ENCODE measurements at places on chromosomes 11 and 22. TPM values are rescaled to one million over a fixed set of nuclear protein-coding genes. Genes with fewer than 3 reads are reported as not detected.

- no peak for DNase-seq
Observed at GRCh38 chr11:1889224-1889930, 2.3 kb downstream of the PRR33 start.

GRCh38 chr11:119810478-119811232, 81.7 kb upstream of the NECTIN1 start:
- no peak for DNase-seq

- DNase-seq, result no peak
Observed at GRCh38 chr11:109308551-109308950, 113.4 kb upstream of the C11orf87 start.

DNA sequence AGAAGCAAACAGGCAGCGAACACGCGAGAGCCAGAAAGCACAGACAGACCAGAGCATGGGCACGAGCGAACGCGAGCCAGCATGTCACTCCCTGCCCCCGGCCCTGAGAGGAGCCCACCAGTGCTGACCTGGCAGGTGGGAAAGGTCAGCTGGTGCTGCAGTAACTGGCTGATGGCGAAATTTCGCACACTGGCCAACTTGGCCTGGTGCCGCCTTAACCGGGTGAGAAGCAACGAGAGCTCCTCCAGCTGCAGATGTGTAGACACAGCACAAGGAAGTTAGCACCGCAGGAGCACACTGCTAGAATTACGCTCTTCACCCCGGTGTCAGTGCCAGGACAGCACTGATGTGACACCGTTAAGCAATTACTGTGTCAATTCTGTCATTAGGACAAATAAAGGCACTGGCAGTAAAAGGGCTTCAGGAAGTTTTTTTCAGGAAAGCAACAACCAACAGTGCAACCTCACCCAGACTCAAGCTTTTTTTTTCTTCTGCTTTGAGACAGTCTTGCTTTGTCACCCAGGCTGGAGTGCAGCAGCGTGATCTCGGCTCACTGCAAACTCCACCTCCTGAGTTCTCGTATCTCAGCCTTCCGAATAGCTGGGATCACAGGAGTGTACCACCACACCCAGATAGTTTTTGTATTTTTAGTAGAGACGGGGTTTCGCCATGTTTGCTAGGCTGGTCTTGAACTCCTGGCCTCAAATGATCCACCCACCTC, 76.8 kb downstream of the C11orf58 start:
- DNase-seq, result no peak

Gene SMPD1
- total RNA-seq, result 71.8 TPM

GRCh38 chr22:44245867-44246266, 65.1 kb downstream of the PARVG start:
- no peak for DNase-seq

GRCh38 chr11:1673446-1674172, 23.4 kb upstream of the KRTAP5-6 start:
- DNase-seq, result no peak

DNA sequence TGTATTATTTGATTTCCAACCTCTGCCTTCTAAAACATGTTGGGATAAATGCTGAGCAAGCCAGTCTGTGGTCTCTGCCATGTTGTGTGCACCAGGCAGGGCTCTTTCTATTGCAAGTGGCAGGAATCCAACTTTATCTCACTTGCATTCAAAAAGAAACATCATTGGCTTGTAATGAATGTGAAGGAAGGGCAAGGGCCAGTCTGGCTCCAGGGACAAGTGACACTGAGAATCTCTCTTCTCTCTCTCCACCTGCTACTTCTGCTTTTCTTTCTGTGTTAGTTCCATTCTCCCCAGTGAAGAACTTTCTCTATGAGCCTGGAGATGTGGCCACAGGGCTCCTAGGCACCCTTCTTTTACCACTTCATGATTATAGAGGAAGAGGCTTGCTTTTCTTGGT, 329.9 kb upstream of the NCAM1 start:
- DNase-seq, result no peak

Gene GAS2
- total RNA-seq, result 0.40 TPM

GRCh38 chr11:26860091-26860780, 133.7 kb upstream of the FIBIN start:
- DNase-seq, result no peak

Gene CCDC188
- 1.8 TPM for total RNA-seq

DNA sequence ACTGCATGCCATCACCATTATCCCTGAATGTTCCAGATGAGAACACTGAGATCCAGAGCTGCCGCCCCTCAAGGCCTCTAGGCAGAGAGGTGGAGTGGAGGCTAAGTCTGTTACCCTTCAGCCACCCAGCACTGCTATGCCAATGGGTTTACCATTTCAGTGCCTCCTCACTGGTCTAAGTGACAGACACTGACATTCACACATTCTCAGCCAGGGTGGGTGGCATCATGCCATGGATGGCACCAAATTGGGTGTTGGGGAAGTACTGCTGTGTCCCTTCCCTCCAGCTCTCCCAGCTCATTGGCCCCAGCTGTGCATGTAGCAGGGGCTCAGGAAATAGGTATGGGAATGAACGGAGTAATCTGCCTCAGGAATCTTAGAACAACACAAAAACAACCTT, 96.8 kb upstream of the PLET1 start:
- no peak for DNase-seq

GRCh38 chr11:64524534-64525042, 66.4 kb upstream of the SLC22A12 start:
- no peak for DNase-seq

Gene TEX12
- total RNA-seq, result not detected

DNA sequence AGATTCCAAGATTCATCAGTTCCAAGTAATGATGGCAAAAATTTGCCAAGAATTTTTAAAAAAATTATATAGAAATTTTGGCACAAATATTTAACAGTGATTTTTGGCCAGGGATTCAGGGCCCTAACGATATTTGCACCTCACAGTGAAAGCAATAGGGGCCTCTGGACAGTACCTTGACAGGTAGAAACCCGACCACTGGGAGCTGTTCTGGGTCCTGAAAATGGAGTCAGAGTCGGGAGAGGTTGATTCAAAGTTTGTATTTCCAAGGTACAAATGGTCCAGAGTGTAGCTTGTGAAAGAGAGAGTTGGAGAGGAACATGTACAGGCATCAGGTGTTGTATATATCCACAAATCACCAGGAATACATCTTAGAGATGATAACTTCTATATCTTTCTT, 41.6 kb downstream of the MRGPRX2 start:
- DNase-seq, result no peak

DNA sequence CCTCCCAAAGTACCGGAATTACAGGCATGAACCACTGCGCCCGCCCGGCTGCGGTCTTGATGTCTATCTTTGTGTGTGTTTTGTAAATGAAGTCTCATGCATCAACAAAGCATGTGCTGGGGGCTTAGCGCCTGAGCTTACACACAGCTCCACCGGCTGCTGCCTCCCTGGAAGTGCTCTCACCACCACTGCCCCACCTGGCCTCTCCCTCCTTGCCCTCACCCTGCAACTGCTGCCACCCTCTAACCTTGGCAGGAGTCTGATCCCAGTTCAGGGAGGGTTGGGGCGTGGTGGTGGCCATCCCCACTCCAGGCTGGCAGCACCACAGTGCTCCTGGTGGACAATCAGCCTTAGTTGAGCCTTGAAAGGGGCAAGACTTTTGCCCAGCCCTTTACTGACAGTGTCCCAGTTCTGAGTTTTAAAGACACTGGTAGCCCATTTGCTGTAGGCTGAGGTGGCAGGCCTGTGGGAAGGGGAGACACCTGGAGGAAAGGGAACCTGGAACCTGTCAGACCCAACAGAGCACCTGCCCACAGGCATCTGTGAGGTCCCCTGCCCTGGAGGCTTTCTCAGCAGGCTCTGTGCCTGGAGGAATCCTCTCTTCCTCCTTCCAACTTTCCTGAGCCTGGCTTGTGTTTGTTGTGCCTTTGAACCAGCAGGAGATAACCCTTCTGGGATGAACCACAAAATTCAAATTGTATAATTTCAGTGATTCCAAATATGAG, 42.4 kb upstream of the WEE1 start:
- no peak for DNase-seq

DNA sequence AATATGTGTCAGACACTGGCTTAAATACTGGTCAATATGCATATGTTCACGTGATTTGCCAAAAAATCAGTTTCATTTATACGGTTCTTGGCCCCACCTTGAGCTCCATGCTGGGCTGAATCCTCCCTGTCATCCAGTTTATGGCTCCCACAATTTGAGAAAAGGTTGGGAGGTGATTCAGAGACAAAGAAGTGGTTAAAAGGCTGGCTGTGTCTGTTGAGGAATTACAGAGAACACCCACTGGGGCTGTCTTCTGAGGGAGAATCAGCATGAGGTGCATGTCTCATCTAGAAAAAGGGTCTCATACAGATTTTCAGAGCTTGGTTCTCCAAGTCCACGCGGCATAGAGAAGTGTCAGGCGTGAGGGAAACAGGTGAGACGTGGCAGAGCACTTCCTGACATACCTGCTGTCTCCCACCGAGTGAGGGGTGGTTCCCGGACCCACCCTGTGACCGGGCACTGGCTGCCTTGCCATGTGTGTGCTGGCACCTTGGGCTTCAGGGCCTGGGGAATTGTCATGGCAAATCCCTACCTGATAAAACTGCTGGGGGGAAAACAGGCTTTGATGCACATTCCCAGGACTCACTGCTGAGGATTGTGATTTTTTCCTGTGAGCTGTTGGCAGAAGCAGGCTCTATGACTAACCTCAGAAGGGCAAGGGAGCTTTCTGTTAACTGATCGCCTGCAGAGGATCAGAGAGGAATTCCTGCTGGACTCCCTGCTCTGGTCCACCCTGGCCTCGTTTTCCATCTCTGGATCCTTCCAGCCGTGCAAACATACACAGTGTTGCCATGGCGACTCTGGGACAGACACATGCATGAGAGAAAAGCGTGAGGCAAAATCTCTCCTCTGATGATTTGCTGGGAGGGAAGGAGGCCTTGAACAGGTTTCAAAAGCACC, 223.6 kb downstream of the ADAMTS15 start:
- DNase-seq, result peak; percentile 82

DNA sequence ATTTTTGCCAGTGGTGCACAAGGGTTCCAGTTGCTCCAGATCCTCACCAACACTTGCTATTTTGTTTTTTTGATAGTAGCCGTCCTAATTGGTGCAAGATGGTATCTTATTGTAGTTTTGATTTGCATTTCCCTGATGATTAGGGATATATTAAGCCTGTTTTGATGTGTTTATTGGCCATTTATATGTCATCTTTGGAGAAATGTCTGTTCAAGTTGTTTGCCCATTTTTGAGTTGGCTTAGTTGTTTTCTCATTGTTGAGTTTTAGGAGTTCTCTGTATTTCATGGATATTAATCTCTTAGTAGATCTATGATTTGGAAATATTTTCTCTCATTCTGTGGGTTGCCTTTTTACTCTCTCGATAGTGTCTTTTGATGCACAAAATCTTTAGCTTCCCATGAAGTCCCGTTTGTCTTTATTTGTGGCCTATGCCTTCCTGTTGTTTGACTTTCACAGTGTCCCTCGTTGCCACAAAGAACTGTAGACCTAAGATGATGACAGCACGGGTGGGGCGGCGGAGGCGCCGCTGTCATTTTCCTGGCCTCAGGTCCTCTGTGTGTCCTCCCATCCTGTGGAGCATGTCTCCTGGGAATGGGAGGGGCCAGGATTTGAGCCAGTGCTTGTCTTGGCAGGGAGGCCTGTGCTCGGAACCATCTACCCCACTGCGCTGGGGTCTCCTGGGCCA, 33.5 kb downstream of the LRP5 start:
- DNase-seq, result no peak

DNA sequence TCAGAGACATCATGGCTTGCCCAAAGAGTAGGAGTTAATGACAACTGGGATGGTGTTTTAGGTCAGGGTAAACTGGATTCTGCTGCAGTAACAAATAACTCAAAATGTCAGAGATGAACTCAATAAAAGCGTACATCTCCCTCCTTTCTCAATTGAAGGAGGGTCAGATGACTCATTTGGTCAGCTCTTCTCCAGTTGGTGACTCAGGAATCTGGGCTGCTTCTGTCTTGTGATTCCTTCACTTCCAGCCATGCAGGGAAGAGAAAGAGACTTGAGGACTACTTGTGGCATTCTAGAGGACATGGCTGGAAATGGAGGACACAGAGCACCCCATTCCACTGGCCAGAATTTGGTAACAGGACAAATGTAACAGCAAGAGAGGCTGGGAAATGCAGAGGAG, 3.2 kb upstream of the SYT13 start:
- DNase-seq, result peak; percentile 74

GRCh38 chr11:19398273-19398672, 157.5 kb upstream of the E2F8 start:
- DNase-seq, result peak; percentile 32

- DNase-seq, result peak; percentile 39
Observed at GRCh38 chr11:93236741-93237675, 39.2 kb upstream of the SLC36A4 start.

GRCh38 chr11:114228435-114229411, 67.5 kb upstream of the NNMT start:
- DNase-seq, result no peak

- no peak for DNase-seq
Observed at GRCh38 chr22:37075046-37075445, 23.5 kb downstream of the KCTD17 start.

GRCh38 chr11:97888641-97889040, 1132.1 kb upstream of the CNTN5 start:
- DNase-seq, result no peak

GRCh38 chr11:122098261-122098980, 17.6 kb downstream of the BLID start:
- DNase-seq, result no peak

GRCh38 chr11:6618117-6619003, 862 bp downstream of the TPP1 start:
- peak; percentile 79 for DNase-seq

Gene ANO3
- not detected for total RNA-seq

GRCh38 chr22:31092161-31092560, 11.0 kb downstream of the SMTN start:
- DNase-seq, result no peak

DNA sequence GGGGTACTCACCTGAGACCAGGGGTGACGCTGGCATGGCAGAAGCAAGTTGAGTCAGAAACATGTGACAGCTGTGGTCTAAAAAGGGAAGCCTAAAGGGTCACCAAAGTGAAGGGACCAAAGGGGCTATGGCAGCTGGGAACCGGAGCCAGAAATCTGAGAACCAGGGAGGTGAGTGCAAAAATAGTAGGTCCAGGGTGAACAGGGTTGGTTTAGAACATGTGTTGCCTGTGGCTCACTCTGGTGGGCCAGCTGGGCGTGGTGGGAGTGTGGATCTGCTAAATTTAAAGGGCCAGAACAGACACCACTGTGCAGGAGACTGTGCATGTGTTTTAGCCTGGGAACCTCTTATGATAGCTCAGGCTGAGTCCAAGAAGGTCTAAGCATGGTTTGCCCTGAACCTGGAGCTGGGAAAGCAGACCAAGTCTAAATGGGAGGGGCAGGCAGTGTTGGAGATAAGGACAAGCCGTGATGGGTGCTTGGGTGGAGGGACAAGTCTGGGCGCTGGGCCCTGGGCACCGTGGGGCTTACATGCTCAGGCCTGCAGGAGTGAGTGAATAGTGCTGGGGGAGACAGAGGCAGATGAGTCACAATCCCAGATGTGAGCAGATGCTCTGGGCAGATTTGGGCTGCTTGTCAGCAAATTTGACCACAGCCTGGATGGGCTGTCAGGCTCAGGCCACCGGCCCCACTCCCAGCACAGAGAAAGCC, 41.4 kb upstream of the ZBED5 start:
- DNase-seq, result peak; percentile 85

Gene TRIM44
- 23.2 TPM for total RNA-seq

- peak; percentile 97 for DNase-seq
Observed at GRCh38 chr11:120547811-120548681, 36.5 kb downstream of the GRIK4 start.

All from LHCN-M2 (cell line).